Astrocyte (in vitro differentiated cells and primary cell): ENCODE measurements at places on chromosomes 6 and 20.
A peak's percentile ranks its signal among the peaks of the same experiment; 100 is the strongest.

DNA sequence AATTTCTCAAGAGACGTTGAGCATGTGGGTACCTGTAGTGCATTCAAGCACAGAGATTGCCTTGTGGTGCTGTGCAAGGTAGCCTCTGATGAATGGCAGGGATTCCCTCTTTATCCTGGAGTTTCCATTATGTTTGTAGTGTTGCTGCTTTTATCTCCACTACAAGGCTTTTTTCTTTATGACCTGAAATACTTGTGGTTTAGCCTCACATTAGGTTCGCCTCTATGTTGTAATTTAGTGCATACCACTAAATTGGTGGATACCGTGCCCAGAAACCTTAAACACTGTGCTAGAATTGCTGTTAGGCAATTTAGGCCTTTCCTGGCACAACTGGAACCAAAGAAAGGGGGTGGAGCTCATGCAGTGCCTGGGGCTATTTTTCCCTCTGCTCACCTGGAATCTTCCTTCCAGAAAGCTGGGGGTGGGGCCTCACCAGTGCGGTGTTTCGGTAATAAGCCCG lies 76.8 kb downstream of the NCOA7 start:
- DNase-seq: peak; percentile 85

DNA sequence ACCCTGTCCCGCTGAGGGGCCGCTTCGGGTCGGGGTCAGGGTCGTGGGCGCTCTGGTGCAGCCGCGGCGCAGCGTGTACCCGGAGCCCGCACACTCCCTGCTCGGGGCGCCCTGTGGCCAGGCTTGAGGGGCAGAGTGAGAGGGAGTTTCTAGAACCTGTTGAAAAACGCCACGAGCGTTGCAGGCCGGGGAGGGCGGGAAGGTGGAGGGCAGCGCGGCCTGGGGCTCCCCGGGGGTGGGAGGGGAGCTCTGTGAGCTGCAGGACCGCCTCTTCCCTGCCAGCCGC lies 539 bp upstream of the BHLHE23 start:
- DNase-seq: no peak

DNA sequence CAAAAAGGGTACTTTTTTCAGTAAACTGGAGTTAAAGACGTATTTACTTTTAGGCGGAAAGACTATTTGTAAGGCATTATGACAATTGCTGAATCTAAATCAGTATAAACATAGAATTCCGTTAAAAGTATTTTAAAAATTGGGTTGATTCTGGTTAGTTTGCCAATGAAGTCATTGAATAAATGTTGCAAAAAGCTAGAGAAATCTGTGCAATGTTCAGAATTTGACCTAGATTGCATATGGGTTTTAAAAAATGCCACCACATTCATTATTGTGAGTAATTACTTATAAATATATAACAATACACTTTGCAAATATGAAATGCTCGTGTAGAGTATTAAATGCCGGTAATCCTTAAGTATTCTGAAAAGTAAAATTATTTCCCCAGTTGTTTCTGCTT lies 116.5 kb upstream of the EEF1E1 start:
- no peak for DNase-seq

- DNase-seq: peak; percentile 74
Observed at GRCh38 chr6:2952557-2953095, 18.7 kb downstream of the SERPINB6 start.

GRCh38 chr20:51345601-51346101 lies 196.9 kb downstream of the NFATC2 start:
- DNase-seq: peak; percentile 39

- no peak for DNase-seq
Observed at GRCh38 chr20:33627577-33628216, 34.4 kb upstream of the C20orf144 start.

GRCh38 chr20:38651154-38651553 lies 49.5 kb downstream of the ARHGAP40 start:
- no peak for DNase-seq

GRCh38 chr20:19888269-19888671 lies 128.9 kb upstream of the NAA20 start:
- no peak for DNase-seq

GRCh38 chr6:73798592-73798991 lies 102.6 kb downstream of the CD109 start:
- DNase-seq: peak; percentile 95

DNA sequence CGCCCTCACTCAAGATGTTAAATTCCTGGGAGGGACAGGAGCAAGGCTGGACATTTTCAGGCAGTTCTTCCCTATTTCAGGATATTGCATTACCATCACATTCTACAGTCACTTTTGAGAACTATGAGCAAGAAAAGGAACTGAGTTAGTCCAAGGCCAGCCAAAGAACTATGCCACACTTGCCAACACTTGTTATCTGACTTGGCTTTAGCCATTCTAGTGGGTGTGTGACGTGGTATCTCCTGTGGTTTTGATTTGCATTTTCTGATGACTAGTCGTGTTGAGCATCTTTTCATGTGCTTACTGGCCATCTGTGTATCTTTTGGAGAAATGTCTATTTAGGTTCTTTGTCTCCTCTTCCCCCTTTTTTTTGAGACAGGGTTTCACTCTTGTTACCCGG lies 12.0 kb downstream of the XRN2 start:
- DNase-seq: peak; percentile 94

GRCh38 chr6:7895125-7895423 lies 15.5 kb downstream of the TXNDC5 start:
- no peak for DNase-seq

DNA sequence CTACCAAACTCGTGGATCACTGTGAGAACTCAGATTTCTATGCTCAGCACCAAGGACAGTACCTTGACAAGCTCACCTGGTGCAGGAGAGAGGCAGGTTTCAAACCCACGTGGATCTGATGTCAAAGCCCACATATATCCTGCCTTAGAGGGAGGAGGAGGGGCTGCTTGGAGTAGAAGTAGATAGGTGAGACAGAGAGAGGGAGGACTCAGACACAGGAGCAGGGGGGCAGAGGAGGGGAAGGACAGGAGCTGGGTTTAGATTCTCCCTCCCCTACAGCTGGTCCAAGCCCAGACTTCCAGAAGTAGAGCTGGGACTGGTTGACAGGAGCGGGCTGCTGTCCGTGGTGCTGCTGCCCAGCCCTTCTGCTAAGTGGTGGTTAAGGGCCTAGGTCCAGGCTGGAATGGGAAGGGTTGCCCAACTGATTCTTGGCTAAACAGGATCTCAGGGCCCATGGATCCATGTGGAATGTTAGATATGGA lies 77.5 kb downstream of the CDH22 start:
- DNase-seq: peak; percentile 15

GRCh38 chr20:37381621-37382471 lies 35.9 kb downstream of the SRC start:
- DNase-seq: no peak

DNA sequence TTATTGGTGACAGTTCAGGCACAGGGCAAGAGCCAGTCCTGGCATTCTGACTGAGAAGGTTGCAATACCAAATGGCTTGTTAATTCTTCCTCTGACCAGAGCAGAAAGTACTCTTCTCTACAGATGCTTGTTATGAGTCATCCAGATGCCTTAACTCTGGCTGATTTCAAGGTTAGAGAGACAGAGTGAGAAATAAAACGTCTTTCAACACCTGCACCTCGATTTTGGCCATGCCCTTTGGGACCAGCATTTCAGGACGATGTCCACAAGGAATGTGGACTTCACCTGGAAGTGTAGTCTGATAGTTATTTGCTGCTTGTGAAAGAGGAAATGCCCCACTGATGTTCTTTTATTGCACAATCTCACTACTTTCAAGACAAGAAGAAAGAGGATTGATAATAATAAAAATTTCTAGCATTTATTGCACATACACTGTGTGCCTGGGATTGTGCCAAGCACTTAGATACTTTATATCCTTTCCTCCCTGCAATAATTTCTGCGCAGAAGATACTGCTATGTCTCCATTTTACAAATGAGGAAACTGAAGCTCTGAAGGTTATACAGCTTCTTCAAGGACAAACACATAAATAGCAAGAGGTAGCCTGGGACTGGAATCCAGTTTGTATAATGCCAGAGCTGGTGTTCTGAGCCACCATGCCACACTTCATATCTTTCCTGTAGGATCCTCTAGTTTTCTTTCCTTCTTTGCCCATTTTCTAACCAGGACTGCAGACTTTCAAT lies 33.5 kb upstream of the MCM3 start:
- peak; percentile 30 for DNase-seq

- no peak for DNase-seq
Observed at GRCh38 chr6:12916006-12916405, 199.4 kb downstream of the PHACTR1 start.

GRCh38 chr6:169096388-169096787 lies 157.3 kb downstream of the THBS2 start:
- no peak for DNase-seq

DNA sequence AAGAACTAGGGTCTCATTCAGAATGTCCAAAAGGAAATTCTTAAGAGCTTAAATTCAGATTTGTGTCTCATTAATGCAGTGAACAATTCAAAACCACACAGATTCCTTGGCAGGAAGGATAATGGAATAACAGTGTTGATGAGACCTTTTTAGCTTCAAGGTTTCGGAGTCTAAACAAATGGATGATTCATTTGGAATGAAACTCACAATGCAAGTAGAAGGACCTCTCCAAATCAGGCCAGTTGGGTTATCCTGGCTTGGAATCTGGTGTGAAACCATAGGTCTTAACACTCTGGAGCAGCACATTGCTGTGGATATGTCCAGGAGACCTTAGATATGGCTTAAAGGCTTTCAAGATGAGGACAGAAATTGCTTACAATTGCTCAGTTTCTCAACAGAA lies 44.9 kb downstream of the KCTD20 start:
- DNase-seq: peak; percentile 85

DNA sequence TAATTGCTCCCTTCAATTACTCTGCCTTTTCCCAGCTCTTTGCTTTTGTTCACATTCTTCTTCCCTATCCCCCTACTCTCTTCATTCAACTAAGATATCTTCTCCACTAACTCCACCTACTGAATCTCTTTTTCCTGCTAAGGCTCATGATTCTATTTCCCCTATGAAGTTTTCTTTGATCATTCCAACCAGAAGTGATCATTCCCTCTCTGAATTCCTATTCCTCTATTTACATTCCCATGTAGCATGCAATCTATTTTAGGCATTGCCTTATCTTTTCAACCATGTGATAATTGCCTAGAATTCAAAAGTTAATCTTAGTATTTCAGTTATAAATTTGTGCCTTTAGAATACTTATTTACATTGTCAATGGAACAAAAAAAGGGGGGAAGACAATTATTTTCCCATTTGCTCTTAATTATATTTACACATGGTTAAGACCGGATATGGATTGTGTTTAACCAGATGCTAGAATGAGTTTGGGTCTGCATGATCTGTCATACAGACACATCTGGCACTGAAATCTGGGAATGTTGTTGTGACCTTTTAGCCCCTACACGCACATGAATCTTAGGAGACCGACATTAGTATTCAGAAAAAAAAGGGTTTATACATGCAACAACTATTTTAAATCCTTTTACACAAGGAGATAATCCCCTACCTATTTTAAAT lies 20.8 kb downstream of the MOXD1 start:
- no peak for DNase-seq

DNA sequence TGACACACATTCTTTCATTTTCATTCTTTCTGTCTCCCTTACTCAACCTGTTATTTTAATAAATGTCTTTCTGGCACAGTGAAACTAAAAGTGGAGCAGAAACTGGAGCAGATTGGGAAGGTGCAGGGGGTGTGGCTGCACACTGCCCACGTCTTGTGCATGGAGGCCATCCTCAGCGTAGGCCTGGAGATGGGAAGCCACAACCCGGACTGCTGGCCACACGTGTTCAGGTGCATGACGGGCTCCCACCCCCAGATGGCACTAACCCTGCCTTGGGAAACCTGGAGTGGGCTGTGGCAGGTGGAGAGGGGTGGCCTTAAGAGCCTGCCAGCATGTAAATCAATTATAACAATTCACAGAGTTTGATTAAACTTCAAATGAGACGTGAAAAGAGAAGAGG lies 71.4 kb upstream of the PBOV1 start:
- DNase-seq: no peak

DNA sequence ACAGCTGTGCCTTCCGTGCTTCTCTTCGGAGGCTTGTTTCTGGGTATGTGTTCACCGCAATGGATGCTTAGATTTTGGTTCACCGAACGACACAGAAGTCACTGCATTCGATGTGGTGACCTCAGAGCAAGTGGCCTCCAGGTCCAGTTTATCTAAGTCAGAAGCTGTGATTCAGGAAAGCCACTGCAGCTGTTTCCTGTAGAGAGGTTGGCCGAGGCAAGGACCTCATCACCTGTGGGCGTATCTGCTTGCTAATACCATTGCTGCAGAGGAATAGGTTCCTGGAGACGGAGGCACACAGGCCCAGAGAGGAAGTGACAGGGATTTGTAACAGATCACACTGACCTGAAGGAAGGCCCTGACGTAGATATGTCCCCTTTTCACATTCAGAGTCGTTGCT lies 82.7 kb downstream of the FARS2 start:
- no peak for DNase-seq
